ENCODE measurements at places on chromosomes 3 and 15.

GRCh38 chr3:21587894-21588293 is 163.1 kb downstream of the ZNF385D start:
- DNase-seq, result no peak

DNA sequence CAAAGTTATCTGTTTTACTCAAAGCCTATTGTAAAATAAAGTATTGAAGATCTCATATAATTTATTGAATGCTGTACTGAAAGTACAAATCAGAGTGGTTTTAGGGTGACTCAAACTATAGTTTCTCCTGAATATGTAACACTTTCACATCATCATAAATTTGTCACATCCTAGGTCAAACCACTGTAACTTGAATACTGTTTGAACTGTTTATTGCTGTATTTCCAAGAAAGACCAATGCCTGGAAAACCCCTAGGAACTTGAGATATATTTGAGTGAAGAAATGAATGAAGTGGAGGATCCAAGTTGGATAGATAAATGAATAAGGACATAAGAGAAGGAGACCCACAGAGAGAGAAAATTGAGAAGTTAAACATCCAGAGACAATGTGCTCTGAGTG is 348.2 kb downstream of the GRM7 start:
- no peak for DNase-seq

- DNase-seq, result no peak
These were observed 106.7 kb downstream of the DPH6 start for GRCh38 chr15:35439291-35439690.

DNA sequence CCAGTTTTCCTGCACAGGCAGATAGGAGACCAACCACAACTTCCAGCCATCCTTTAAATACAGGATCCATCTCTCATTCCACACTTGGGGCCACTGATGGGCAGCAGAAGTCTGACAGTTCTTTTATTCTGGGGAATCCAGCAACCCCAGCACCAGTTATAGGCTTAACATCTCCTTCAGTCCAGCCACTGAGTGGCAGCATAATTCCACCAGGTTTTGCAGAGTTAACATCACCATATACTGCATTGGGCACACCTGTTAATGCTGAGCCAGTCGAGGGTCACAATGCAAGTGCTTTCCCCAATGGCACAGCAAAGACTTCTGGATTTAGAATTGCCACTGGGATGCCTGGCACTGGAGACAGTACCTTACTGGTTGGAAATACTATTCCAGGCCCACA is 2.9 kb downstream of the NPAP1 start:
- DNase-seq, result no peak

DNA sequence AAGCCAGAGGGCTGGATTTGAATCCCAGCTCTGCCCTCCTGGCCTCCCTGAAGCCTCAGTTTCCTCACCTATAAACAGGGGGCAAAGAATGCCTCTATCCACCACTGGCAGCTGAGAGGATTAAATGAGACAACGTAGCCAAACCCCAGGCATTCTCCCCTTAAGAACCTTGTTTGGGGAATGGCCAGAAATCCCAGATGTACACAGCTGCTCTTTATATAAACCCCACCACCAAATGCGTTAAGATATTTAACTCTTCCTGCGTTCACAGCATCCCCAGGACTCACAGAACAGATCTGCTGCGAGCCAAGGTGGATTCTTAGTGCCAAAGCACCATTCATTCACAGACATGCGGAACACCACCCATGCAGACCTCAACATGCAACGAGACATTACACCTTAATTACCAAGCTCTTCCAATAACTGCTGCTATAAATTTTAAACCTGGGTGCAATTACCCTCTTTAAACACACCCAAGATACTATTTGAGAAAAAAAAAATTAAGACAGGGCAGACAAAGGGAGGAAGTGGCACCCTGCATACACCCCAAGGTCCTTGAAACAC is 5.2 kb downstream of the TLE3 start:
- DNase-seq, result no peak

DNA sequence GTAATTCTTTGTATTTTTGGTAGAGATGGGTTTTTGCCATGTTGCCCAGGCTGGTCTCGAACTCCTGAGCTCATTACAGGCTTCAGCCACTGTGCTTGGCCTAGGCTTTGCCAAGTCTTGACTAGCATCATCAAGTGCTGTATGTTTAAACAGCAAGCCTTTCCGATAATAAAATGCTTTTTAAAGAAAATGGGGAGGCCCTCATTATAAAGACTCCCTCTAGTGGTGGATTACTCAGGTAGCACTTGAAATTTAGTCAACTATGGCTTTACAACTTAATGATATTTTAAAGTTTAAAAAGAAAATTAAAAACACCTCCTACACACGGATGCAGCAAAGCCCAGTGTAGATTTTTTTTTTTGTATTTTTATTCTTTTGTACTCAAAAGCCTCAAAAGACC is 213.6 kb downstream of the GAP43 start:
- peak; percentile 38 for DNase-seq
